ENCODE measurements at places on chromosomes 13 and 19.
A peak's percentile ranks its signal among the peaks of the same experiment; 100 is the strongest.

DNA sequence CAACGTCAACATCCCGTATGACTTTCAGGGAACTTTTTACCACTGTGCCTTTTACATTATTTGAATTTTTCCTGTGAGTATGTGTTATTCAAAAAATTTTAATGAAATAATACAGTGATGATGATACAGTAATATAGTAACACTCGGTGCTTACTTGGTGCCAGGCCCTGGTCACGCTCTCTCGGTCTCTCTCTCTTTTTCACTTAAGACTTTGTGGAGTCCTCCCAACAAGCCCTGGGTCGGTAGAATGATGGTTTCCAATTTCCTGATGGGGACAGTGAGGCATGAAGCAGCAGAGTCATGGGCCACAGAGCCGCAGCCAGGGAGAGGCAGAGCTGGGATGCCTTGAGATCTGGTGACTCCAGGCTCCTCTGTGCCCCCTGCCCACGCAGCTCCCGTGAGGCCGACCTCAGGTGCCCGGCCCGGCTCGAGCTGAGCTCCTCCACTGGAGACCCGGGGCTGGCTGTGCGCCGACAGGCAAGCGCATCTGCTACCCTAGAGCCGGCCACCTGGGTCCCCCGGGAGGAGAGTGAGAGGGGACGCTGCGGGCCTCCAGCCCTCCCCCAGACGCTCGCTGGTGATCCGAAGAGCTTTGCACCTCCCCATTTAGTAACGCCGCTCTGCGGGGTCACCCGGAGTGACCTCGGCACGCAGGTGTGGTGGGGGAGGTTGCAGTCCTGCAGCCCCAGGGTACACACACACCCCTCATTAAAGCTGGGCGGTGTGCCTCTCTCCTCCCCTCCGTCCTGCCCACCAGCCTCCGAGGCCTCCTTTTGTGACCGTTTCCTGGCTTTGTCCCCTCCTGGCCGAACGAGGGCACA is 4.4 kb upstream of the SBK3 start:
- DNase-seq, result peak; percentile 80

DNA sequence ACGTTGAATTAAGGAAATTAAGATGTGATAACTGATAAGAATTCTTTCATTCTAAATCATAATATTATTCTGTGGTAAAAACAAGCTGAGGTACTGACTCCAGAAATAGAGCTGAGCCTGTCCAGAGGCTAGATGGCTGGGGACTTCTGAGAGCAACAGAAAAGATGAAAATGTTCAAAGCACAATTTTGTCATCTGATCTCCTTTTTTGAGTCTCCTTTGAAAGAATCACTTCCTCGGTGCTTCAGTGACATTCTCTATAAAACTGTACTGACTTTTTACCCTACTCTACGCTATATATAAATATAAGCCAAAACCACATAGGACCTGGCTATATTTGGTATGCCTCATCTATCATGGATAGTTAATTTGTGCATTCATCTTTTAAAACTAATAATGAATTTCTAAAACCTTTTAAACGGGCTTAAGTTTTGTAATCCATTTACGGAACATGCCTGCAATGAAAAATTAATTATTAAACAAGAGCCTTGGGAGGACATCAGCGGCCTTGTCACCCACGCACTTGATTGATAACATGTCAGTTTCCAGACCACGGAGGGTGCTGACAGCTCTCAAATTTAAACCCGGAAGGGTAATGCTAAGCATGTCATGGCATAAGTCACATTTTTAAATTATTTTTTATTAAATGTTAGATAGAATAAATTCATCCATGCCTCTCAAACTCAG is 235.5 kb downstream of the PCDH9 start:
- DNase-seq, result no peak

DNA sequence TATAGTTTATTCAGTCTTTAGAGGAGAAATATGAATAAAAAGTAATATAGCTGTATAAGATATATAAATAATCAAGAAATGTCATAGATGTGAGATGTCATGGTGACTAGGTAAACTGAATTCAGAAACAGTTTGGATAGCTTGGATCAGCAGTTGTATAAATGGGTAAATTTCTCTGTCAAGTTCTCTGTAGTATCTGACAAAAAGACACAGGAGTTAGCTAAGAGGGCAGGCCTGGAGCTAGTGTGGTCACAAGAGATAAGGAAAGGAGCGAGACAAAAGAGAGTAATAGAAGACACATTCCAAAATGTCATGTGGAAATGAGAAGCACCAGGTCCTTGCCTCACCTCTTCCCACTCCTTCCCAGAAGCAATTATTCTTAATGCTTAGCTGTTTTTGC is 349.0 kb downstream of the LMO7 start:
- DNase-seq, result no peak

- no peak for DNase-seq
These were observed 655 bp downstream of the DENND1C start for GRCh38 chr19:6480848-6481415.

DNA sequence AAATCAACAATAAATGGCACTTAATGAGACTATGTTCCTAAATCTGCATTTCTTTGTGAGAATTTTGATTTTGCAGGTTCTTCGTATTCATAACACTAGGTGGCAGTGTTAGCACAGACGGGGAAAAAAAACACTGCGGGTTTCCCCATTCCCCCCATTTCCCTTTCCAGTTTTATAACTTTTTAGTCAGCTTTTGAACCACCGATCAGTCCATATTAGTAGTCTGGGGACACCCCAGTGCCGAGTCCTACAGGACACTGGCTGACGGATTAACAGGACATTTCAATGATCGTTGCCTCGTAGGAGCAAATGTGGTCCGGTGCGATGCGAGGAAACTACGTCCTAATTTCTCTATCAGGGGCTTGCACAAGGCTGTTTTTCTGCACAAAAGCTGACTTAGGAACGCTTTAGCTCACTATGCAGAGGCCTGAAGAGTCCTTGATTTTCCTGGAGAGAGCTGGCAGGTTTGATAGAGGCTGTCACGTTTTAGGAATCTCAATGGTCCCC is 234.3 kb downstream of the LMO7 start:
- no peak for DNase-seq

DNA sequence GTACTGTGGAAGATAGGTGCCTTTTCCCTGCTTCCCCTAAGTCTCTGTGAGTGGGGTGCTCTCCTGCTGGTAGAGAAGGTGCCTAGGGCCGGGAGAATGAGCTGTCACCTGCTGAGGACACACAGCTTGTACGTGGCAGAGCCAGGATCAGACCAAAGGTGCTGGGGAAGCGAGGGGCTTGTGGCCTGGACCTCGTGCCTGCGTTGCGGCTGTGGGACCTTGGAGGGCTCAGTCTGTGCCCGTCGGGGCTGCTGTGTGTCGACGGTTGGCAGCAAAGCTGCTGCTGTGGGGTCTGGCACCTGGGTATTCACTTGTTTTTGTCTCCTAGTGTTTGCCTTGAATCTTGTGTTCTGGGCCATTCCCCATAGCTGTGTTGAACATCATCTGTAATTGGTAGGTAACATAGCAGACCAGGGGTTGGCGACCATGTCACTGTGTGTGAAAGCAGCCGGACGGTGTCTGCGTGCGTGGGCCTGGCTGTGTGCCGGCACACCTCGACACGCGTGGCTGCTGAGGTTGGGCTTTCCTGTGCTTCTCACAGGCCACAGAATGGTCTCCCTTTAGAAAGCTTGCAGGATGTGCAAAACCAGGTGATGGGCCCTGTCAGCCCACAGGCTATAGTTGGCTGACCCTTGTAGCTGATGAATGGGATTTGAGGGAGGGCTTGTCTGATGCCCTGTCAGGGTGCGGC is 9.2 kb downstream of the U2AF2 start:
- DNase-seq, result no peak

- no peak for DNase-seq
These were observed 58.5 kb downstream of the DNAJC15 start for GRCh38 chr13:43081866-43082265.

GRCh38 chr13:45954836-45955800 is 97.4 kb downstream of the ZC3H13 start:
- no peak for DNase-seq

- DNase-seq, result no peak
These were observed 216.5 kb downstream of the RFC3 start for GRCh38 chr13:34034411-34034810.

- DNase-seq, result no peak
These were observed 2.1 kb downstream of the PGLYRP1 start for GRCh38 chr19:46020819-46021125.

DNA sequence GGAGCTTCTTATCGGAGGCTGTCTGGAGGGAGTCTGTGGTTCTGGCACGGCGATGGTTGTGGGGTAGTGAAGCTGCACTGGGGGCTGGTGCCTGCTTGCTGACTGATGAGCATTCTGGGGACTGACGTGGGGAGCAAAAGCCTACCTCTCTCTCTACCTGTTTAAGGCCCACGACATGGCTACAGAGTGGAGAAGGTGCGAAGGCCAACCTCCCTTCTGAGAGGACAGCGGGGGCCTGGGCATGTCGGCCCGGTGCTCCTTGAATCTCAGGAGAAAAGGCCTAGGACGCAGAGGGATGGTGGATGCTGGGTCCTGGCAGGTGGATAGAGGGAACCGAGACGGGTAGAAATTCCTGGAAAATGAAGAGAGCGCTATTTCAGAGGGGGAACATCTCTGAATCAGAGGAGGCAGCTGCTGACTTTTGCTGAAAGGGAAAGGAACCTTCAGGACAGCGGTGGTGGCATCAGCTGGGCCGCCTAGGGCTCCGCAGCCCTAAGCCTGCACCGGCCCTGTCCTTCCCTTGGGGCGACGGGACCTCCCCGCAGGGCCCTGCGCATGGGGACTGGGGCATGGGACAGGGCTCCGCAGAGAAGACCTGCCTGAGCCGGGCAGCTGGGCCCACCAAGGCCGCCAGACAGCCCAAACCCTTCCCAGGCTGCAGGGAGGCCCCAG is 35.0 kb upstream of the MEDAG start:
- DNase-seq, result no peak

GRCh38 chr19:10601999-10602329 is 14.9 kb upstream of the AP1M2 start:
- no peak for DNase-seq

GRCh38 chr13:24129914-24130774 is 30.4 kb upstream of the SPATA13 start:
- DNase-seq, result no peak

DNA sequence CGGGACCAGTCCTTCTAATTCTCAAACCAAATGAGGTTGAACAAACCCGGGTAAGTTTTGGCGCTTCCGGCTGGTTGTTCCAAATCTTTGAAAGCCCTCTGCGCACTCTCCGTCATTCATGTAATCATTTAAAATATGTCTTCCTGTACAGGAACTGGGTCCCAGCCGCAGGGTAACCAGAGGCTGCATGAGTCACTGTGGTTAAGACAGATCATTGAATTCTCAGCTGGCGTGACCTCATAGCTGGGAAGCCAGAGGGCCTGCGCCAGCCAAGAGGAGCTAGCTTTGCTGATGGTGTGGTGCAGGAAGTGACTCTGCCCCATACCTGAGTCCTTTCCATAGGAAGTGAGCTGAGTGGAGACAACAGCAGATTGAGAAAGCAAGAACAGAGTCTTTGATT is 135.2 kb downstream of the TSHZ3 start:
- peak; percentile 99 for DNase-seq

- no peak for DNase-seq
These were observed 28.3 kb downstream of the OR10H4 start for GRCh38 chr19:15976836-15977689.

- no peak for DNase-seq
These were observed 72.2 kb downstream of the UFM1 start for GRCh38 chr13:38421590-38422560.

GRCh38 chr13:80560609-80561008 is 219.7 kb upstream of the SPRY2 start:
- DNase-seq, result no peak

GRCh38 chr13:57624565-57625435 is 6.7 kb upstream of the PCDH17 start:
- peak; percentile 52 for DNase-seq

DNA sequence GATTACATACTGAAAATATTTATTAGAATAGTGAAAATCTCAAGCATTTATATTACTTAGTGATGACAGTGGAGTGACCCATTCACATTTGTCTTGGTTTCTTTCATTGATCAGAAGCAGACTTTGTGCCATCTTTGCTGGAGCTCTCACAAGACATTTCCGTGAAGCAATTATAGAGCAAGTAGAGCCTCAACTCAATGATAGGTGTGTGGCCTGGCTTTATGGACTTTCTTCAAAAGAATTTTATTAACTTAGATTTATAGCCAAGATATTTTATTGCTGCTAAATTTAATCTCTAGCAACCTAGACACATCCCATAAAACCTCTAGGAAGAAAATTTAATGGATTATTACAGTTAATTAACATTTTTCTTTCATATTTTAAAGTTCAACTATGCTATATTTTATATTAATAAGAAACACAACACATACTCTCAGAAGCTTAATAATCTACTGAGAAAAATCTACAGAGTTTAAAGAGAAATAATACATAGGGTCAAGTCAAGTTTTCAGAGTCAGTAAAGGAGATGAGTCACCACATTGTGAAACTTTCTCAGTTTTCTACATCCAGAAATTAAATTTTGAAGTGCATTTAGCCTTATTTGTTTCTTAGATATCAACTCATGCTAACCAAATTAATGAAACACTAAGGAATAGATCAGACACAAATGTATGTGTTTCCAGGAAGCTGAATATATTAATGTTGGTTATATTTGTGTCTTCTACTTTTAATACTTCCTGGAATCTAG is 160.5 kb downstream of the LACC1 start:
- DNase-seq, result no peak

GRCh38 chr13:110283736-110284517 is 23.0 kb downstream of the COL4A1 start:
- DNase-seq, result peak; percentile 79

DNA sequence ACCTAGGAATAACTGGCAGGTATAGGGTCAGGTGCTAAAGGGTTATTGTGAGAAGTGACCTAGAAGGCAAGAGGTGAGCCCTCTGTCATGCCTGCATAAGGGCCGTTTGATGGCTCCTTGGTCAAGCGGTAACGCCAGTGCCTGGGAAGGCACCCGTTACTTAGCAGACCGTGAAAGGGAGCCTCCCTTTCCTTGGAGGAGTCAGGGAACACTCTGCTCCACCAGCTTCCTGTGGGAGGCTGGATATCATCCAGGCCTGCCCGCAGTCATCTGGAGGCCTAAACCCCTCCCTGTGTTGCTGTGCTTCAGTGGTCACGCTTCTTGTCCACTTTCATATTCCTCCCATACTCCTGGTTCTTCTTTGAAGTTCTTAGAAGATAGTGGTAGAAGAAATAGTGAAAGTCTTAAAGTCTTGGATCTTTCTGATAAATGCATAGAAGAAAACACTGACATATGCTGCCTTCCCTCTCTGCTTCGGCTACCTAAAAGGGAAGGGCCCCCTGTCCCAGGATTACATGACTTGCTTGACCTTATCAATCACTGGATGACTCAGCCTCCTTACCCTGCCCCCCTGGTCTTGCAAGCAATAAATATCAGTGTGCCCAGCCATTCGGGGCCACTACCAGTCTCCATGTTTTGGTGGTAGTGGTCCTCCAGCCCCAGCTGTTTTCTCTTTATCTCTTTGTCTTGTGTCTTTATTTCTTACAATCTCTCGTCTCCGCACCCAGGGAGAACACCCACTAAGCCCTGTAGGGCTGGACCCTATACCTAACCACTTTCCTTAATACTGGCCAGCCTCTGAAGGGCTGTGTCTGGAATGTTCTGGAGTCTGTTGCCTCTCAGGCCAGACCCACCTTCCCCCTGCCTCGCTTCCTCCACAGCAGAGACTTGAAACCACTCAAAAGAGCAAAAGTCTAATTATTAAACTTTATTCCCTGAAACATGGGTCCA is 16.1 kb upstream of the ABCC4 start:
- DNase-seq, result no peak
